ENCODE measurements at places on chromosomes 5 and 9.

GRCh38 chr9:3511551-3511950, 14.2 kb downstream of the RFX3 start:
- DNase-seq = no peak

DNA sequence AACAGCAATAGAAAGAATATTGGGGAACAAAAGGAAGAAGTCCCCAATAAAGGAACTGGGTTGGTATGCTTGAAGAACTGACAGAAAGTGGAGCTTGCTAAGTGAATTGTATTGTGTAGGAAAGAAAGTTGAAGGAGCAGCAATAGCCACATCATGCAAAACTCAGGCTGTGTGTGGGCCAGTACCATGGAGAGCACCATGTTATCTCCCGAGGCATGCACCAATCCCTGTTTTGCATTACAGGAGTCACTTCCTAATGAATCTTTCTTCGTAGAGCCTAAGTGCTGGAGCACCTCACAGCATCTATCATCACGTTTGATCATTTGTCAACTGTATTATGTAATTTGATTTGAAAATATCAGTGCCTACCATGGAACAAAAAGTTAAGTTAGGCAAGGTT, 137.7 kb upstream of the NMUR2 start:
- no peak for DNase-seq

- DNase-seq = no peak
Observed at GRCh38 chr5:122576256-122577016, 198.4 kb upstream of the SNX2 start.

- DNase-seq = no peak
Observed at GRCh38 chr5:32708949-32709348, 2.2 kb upstream of the NPR3 start.

DNA sequence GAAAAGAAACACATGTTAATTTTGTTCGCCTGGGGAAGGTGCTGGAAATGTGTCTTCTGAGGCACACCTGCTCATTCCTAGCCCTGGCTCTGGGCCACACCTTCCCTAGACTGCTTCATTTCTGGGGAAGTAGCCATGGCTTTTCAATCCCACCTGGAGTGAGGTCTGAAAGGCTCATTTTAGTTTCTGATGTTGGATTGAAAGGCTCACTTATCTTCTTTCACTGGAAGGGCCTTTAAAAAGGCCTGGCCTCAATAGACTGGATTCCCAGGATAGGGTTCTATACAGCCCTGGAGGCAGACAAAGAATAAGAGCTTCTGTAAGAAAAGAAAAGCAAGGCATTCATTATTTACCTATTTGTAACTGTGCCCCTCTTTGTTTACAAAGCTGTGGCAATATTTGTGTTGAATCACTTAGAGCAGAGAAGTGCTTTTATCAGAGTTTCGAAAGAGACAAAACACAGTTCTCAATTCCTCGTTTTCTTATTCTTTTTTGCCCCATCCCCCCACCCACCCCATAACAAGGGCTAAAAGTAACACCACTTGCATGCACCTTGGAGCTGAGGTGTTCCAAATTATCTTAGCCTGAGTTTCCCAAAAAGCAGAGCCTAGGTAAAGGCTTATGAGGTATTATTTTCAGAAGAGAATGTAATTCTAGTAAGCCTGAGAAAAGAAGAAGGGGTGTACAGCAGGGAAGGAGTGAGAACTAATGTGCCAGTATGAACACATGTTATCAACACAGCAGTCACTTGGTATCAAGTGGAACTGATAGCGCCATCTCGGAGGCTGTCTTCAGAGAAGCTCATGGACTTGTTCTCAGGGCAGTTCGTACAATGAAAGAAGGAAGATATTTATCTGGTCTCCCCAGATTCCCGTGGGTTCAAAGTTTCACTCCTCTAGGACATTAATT, 413.1 kb downstream of the KCTD16 start:
- no peak for DNase-seq

GRCh38 chr9:130254747-130255630, 10.6 kb upstream of the HMCN2 start:
- DNase-seq = no peak

DNA sequence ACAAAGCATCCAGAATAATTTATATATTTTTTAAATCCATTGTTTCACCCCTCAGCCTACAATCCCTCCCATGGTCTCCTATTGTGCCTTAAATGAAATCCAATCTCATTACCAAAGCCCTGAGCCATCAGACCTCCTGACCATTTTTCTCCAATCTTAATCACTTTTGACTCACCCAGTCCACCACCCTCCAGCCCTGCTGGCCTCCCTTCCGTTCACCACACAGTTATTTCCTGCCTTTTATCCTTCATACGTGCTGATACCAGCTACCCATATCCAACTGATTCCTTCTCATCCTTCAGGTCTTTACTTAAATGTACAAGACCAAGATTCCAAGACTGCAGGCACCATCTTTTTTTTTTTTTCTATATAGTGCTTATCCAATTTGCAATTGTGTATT, 1026.7 kb upstream of the DMAC1 start:
- DNase-seq = no peak

DNA sequence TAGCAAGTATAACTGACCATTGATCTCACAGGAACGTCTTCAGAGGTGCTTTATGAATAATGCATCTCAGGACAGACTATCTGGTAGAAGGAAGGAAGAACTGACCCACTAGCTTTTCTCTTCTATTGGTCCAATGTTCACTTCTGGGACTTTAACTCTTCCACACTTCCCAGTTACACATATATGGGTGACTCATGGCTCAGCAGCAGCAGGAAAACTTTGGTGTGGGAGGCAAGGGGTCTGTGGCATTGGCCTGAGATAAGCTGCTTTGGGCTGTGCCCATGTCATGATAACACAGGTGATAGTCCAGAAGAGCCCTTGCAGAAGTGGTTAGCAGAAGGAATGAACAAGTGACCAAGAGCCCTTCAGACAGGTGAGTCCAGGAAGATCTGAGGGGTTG, 148.8 kb downstream of the RAB3C start:
- no peak for DNase-seq

GRCh38 chr5:140243706-140244250, 59.1 kb downstream of the PFDN1 start:
- DNase-seq = no peak

GRCh38 chr5:159735749-159736660, 180.3 kb upstream of the ADRA1B start:
- DNase-seq = no peak

GRCh38 chr5:31731710-31732301, 92.9 kb downstream of the PDZD2 start:
- DNase-seq = no peak
